ENCODE measurements at places on chromosomes 5 and 9. TPM values are rescaled to one million over a fixed set of nuclear protein-coding genes. Genes with fewer than 3 reads are reported as not detected.

The ZCCHC9 gene
- total RNA-seq: 37.8 TPM

GRCh38 chr9:12785260-12785770, 10.5 kb downstream of the LURAP1L start:
- DNase-seq: no peak

DNA sequence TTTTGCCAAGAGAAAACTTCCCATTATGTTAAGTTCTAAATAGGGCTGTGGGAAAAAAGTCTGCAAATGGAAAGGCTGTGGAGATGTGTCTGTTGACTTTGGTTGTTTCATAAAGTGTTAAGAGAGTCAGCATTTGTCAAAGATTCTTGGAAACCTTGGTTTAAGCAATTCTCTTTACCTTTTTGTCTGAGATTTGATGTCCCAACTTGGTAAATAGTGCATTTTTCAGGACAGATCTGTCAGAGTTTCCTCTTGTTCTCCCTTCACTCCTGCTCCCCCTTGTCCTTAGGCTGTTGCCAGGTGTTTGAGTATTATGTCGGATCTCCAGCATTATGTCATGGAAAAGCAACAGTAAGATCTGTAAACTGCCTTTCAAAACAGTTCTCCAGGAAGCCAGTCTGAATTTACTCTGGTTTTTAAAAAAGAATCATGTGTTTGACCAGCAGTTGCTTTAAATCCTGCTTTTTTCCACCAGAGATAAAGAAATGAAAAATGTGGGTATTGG, 79.1 kb upstream of the ADAMTSL1 start:
- DNase-seq: no peak

- no peak for DNase-seq
Observed at GRCh38 chr9:91302831-91303230, 58.9 kb downstream of the AUH start.

DNA sequence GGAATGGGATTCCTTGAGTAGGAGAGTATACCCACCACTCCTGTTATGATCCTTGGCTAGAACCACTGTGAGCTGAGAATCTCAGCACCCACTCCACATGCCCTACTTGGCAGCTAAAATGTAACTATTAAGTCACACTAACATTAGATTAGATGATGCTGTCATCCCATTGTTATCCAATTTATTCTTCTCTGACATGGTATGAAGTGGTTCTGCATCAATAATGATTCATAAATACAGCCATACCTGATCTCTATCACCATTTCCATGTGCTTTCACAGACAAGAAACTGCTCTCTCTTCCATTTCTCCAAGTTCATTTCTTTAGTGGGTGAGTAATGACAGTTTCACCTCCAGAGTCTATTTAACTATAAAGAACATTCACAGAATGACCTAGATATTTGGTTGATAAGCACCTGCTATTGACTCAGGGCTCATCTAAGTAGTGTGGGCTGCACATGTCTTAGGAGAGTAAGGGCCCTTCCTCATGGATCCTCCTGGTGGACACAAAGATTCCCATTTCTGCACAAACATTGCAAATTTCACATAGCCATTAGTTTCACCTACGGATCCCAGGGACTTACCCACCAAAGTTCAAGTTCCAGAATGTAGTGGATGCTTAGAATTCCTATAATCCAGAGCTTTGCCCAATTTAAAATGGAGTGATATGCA, 187.9 kb downstream of the EBF1 start:
- no peak for DNase-seq

- no peak for DNase-seq
Observed at GRCh38 chr9:111148052-111149017, 110.1 kb upstream of the LPAR1 start.

Measured in activated T-cell treated with anti-CD3 and anti-CD28 coated beads, Interleukin-2, amount 50 U/mL, for 4 hours (primary cell).